ENCODE measurements at places on chromosomes 12 and 14.

- DNase-seq = no peak
Measured at GRCh38 chr12:82029936-82030335, 270.8 kb upstream of the PPFIA2 start.

GRCh38 chr12:124938587-124938986 is 24.1 kb upstream of the UBC start:
- no peak for DNase-seq

DNA sequence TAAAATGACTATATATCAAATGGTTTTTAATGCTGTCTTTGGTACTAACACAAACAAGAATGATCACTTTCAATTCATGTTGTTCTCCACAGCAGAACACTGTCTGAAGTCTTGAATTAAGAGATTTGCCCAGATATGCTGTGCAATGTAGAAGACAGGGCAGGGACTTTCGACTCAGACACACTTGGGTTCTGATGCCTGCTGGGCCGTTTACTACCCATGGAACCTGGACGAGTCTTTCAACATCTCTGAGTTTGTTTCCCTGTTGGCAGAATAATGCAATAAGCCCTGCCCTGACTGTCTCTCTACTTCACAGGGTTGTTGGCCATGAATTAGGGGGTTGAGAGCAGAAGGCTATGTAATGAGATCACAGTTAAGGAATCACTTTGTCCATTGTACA is 162.6 kb upstream of the TMPO start:
- no peak for DNase-seq

- no peak for DNase-seq
Measured at GRCh38 chr12:22282283-22282682, 52.2 kb downstream of the ST8SIA1 start.

DNA sequence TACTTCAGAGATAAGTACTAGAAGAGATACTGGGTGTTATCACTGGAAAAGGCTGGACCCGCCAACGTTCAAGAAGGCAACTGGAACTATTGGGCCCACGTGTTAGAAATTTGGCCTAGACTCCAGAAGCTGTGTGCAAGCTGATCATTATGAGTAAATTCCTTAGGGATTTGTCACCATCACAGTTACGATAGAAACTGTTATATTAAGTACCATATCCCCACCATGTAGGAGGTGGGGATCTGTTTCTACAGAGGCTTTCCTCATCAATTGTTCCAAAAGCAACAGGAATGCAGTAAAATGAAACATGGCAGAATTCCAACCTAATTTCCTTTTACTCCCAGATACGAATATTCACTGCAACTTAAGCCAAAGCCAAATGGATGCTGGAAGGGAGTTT is 170.7 kb downstream of the NOVA1 start:
- no peak for DNase-seq

- no peak for DNase-seq
Measured at GRCh38 chr12:103557628-103558010, 29.5 kb upstream of the STAB2 start.

DNA sequence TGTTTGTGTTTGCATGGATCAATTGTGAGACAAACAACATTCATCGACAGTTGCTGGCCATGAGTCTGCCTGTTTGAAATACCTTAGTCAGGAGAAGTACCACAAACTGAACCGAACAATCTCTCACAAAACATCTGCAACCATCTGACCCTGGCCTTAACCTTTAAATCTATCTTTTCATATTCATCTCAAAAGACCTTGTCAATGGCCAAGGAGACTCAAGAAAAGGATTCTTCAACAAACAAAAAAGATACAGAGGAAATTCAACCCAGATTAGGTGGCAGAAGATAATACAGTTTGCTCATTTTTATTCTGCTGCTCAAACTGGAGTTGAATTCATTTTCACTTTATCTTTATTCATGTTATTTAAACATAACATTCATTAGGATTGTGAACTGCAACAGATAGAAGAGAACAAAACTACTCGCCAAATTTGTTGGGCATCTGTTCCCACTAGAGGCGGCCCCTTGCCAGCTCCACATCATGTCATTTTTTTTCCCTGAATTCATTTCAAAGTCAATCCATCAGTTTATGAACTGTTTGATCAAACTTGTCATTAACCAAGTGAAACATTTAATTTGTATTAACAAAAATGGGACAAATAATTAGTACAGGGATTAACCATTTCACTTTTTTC is 152.3 kb upstream of the OTX2 start:
- no peak for DNase-seq

- no peak for DNase-seq
Measured at GRCh38 chr14:101763941-101764709, 2.6 kb downstream of the PPP2R5C start.

GRCh38 chr14:37223947-37224474 is 26.3 kb downstream of the MIPOL1 start:
- no peak for DNase-seq

GRCh38 chr12:2311020-2311778 is 258.4 kb downstream of the CACNA1C start:
- DNase-seq = no peak

- DNase-seq = no peak
Measured at GRCh38 chr12:623172-623864, 39.9 kb downstream of the NINJ2 start.

GRCh38 chr12:31492599-31493196 is 98.2 kb downstream of the DENND5B start:
- no peak for DNase-seq

DNA sequence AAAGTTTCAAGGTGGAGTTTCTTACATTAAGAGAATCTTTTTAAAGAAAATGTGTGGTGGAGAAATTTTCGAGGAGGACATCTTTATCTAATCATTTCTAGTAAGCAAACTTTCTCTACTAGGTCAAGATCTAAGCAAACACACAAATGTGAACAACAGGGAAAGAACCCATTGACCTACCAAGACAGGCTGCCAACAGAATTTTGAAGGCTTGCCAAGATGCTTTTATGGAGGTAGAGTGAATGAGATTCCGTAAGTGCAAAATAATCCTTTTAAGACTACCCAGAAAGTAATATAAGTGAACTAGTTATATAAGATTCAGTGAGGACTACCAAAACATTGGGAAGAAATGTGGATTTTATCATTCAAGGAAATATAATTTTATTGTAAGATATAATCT is 357.1 kb upstream of the PDE3A start:
- DNase-seq = no peak

GRCh38 chr14:104676694-104677511 is 12.5 kb upstream of the INF2 start:
- DNase-seq = peak; percentile 53

GRCh38 chr14:68716698-68717097 is 76.2 kb downstream of the ZFP36L1 start:
- DNase-seq = no peak

GRCh38 chr14:55711175-55711811 is 131.3 kb downstream of the KTN1 start:
- DNase-seq = no peak

DNA sequence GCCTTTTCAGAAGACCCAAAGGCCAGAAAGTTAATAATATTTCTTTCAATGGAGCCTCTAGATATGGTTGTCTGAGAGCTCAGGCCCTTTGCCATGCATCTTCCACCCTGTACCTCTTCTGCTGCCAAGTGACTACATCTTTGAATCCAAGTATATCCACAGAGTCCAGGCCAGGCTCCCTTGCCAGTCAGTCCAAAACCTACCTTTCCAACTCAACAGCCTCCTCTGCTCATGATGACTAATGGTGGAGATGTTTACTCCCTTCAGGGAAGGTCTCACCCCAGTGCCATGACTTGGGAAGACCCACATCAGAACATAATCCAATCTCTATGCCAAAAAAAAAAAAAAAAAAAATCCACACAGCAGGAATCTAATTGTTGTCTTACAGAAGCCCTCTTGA is 20.4 kb downstream of the TTC9 start:
- DNase-seq = no peak

GRCh38 chr14:80522411-80522810 is 311.1 kb upstream of the DIO2 start:
- DNase-seq = no peak

DNA sequence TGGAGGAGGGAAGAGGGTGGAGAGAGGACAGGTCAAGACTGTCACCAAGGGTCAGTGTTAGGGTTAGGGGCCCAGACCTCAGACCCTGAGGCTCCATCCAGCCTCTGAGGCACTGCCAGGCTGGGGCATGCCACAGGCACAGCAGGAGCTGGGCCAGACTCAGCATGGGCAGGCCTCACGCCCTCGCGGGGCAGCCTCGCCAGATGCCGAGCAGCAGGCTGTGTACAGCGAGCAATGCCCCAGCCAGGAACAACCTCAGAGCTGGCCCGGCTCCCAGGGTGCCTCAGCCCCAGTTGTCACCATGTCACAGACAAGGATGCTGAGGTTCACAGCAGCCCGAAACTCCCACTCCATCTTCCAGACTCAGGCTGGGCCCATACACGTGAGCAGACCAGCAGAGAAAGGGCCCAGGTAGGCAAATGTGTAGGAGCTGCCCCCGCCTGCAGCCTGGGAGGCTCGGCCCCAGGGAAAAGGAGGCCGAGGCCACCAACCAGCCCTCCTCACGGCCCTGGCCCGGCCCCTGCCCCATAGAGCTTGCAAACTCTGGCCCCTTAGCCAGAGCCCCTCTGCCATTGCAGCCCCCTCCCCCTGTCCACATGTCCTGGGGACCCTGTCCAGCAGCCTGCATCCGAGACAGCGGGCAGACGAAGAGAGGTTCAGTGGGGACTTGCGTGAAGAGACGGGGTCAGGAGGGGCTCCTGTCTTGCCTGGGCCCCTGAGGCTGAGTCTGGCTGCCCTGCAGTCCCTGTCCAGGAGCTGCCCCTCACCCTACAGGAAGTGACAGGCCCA is 7.5 kb downstream of the C14orf180 start:
- no peak for DNase-seq

DNA sequence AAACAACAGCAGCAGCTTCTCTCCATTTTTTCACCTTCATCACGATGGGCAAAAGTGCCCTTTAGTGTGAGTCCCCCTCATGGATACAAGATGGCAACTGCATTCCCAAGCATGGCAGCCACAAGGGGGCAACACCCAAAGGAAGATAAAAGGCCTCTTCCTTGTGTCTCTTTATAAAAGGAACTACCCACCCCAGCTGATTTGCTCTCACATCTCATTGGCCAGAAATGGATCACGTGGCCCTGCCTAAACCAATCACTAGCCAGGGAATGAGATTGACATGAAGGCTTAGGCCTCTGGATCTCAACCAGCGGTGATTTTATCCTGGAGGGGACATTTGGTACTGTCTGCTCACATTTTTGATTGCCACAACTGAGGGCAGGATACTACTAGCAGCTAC is 21.9 kb upstream of the IFT81 start:
- peak; percentile 40 for DNase-seq

- no peak for DNase-seq
Measured at GRCh38 chr12:53862831-53863230, 75.8 kb upstream of the HOXC13 start.

GRCh38 chr14:91113829-91114078 is at the start of gene DGLUCY:
DGLUCY (plus strand) TSS chr14:91114073; CDS start chr14:91160295, 46,222 bp downstream.
- DNase-seq = no peak

DNA sequence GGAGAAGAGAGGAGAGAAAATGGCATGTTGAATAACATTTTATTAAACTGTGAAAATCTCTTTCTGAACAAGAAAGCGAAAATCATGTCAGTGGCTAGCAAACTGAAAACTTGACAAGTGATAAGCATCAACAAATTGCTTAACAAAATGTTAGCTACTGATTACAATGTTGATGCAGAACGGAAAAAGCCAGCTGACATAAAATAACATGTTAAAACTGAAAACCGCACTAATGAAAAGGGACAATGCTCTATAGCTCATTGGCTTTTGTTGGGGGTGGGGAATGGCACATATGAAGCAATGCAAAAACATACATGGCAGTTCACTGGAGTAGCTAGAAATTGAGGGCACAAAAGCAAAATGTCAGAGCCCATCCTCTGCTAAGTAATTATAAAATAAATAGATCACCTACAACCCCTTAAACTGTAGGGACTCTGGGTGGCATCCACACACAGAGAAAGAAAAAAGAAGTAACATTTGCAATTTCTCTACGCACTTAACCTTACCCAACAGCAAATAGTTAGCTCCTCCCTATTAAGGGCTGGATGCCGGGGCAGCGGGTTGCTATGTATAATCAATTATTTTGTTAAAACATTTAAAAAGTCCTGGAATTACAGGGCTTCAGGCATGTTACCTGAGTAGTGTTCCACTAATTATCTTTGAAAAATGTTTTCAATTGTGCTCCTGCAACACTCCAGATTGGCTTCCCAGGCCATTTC is 129.2 kb upstream of the USP15 start:
- DNase-seq = no peak

GRCh38 chr14:100155756-100156616 is 3.5 kb downstream of the DEGS2 start:
- no peak for DNase-seq

DNA sequence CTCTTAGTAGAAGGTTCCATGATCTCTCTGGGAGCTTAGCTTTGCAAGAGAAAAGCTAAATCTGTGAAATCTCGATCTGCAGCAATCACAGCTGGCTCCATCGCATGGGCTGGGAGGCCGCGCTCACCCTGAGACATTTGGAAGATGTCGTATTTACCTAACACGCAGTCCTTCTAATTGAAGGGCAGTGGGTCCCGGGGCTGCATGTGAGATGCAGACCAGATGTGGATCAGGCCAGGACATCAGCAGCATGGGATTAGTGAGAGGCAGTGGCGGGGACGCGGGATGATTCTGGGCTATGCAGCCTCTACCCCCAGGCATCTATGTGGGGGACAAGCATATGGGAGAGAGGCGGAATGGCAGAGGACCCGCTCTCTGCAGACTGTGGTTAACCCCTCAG is 312.4 kb upstream of the RTL1 start:
- DNase-seq = no peak

DNA sequence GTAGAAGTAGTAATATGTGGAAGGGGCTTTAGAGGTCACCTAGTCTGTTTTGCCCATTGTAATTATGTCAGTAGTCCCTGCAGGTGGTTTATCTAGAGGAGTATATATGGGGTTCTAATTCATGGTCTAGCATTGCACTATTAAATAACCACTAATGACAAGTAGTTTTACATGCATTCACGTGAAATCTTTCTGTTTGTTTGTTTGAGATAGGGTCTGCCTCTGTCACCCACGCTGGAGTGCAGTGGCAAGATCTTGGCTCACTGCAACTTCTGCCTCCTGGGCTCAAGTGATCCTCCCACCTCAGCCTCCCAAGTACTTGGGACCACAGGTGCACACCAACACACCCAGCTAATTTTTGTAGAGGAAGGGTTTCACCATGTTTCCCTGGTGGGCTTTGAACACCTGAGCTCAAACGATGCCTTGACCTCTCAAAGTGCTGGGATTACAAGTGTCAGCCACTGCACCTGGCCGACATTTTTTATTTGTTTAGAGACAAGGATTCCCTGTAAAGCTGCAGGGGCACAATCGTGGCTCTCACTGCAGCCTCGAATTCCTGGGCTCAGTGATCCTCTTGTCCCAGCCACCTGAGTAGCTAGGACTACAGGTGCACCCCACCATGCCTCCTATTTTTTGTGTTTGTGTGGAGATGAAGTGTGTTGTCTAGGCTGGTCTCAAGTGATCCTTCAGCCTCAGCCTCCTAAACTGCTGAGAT is 12.0 kb upstream of the PSEN1 start:
- DNase-seq = no peak

- DNase-seq = no peak
Measured at GRCh38 chr12:124457287-124458219, 109.9 kb downstream of the NCOR2 start.

- no peak for DNase-seq
Measured at GRCh38 chr12:131493068-131493826, 217.6 kb upstream of the SFSWAP start.
